ENCODE measurements at places on chromosomes 12 and 14.
A peak's percentile ranks its signal among the peaks of the same experiment; 100 is the strongest.

DNA sequence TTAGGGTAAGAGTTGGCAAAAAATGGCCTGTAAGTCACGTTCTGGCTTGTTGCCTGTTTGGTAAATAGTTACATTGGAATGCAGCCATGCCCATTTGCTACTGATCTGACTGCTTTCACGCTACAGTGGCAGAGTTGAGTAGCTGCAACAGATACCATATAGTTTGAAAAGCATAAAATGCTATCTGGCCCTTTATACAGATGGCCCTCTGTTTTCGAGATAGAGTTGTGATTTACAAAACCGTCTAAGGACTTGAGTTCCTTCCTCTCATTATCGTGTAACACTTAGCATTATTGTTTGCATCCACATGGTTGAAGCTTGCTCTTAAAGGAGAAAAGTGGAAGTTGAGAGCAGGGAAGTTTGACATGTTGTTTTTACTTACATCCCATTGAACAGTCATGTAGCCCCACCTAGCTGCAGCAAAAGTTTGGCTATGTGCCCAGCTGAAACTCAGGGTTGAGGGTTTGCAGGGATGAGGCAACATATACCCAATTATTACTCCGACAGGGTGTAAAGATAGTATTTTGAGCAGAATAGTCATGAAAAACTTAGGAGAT is 11.3 kb upstream of the SCFD1 start:
- peak; percentile 31 for DNase-seq

DNA sequence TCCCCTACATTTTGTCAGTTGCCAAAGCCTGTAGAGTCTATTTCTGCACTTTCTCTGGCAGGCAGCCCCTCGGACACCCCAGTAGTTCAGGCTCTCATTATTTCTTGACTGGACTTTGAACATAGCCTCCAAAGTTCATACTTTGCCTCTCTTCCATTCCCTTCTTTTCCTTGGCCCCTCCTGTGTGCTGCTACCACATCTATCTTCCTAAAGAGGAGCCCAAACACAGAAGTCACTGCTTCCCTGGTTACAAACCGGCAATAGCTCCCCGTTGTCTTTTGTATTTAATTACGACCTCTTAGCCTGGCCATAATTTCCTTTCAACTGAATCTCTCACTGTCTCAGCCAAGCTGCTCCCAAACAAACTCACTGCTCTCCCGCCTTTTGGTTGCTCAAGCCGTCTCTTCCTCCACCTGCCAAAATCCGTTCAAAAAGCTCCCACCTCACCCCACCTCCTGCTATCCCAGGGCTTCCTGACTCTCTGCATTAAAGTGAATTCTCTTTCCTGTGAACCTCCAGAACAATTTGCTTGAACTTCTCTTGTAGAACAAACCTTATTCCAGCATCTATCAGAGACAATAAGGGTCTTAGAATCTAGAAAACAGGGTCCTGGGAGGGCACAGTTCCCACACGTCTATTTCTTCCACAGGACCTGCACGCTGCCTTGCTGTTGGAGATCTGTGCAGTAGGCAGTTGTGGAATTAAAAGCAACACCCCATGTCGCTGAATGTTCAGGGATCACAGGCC is 46.9 kb downstream of the PRMT8 start:
- no peak for DNase-seq

DNA sequence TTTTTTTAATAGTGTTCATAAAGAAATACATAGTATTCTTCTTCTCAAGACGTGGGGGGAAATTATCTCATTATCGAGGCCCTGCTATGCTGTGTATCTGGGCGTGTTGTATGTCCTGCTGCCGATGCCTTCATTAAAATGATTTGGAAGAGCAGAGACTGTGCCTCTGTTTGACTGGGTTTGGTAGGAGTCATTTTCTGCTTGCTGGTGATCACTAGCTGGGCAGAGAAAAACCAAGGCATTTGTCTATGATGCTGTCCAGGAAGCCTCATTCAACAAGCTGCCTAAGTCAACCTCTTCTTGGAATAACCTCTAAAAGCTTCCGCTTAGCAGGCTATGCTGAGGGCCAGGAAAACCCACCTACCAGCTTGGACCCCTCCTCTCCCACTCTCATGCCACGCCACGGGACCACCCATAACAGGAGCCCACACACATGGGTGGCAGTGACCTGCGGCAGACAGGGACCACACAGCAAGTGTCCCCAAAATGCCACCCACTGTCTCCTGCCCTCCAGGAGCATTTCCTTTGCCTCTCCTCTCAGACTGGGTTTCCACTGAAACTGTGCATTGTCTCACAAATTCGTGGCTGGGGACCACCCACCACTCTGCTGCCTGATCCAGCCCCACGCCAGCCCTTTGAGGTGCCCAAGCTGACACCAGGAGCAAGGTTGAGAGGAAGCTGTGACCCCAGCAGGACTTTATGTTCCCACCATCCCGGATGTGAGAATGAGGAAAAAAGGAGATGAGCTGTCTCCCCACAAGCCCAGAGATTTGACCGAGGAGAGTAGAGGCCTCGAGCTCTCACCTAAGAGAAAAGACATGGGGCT is 36.8 kb downstream of the DAD1 start:
- DNase-seq = no peak

- no peak for DNase-seq
Observed at GRCh38 chr14:24093207-24093900, 757 bp upstream of the PCK2 start.

DNA sequence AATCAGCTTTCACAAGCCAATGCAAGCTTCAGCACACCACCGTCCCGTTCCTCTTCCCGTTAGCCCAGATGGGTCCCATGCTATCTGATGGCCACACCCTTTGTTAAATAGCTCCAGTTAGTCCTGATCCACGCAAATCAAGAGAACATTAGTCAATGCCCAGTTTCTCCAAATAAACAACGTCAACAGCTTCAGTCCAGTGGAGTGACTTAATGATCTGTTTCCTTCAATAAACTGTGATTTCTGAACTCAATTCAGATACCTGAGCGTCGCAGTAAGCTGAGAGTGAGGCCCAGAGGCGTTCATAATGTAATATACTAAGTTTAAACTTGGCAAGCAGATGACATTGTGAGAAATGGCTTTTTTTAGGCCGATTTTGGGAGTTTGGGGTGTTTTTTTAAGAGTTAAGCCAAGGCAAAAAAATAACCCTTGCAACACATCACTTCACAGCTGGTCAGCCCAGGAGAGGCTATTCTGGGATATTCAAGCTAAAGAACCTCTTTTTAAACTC is 112.3 kb downstream of the ZFP36L1 start:
- no peak for DNase-seq

DNA sequence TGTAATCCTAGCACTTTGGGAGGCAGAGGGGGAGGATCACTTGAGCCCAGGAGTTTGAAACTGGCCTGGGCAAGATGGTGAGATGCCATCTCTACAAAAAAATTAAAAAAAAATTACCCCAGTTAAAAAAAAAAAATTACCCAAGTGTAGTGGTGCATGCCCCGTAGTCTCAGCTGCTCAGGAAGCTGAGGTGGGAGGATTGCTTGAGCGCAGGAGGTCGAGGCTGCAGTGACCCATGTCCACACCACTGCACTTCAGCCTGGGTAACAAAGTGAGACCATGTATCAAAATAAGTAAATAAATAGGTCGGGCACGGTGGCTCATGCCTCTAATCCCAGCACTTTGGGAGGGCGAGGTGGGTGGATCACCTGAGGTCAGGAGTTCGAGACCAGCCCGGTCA is 128.8 kb downstream of the VRK1 start:
- no peak for DNase-seq

- no peak for DNase-seq
Observed at GRCh38 chr14:94041551-94042346, 15.6 kb downstream of the OTUB2 start.
